ENCODE measurements at places on chromosomes 7 and 10.

- DNase-seq: no peak
Measured at GRCh38 chr10:72061930-72062329, 26.4 kb downstream of the SPOCK2 start.

DNA sequence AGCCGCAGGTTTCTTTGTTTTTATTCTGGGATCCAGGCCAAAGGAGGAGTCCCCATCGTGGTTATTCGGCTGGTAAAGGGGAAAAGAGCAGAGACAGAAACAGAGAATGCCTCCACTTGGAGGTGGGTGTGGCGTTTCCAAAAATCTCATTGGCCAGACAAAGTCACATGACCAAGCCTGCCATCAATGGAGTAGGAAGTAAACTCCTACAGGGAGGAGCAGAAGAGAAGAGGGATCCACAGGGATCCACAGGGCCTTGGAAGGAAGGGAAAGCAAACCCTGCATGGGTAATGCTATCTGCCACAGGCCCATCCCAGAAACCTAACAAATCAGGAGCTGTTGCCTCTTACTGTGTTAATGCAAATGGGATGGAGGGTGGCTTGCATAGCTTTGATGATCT is 425.7 kb upstream of the GALNT17 start:
- no peak for DNase-seq

GRCh38 chr7:119733127-119733879 is 539.7 kb upstream of the KCND2 start:
- DNase-seq: no peak

DNA sequence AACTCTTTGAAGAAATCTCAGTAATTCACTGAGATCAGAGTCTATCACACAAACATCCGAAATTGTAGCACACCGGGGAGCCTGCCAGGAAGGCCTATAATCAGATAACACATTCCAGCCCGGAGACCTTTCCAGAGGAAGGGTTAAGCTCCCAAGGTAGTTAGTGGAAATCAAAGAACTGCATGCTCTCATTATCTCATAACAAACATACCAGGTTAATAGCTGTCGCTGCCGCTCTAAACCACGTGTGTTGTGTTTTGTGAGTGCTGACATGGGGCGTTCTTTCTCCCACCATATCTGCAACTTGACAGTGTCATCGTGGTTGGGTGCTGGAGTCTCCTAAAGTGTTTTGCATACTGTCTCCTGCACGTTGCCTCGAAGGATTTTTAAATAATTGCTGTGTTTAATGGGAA is 120.7 kb upstream of the CARD11 start:
- DNase-seq: no peak

DNA sequence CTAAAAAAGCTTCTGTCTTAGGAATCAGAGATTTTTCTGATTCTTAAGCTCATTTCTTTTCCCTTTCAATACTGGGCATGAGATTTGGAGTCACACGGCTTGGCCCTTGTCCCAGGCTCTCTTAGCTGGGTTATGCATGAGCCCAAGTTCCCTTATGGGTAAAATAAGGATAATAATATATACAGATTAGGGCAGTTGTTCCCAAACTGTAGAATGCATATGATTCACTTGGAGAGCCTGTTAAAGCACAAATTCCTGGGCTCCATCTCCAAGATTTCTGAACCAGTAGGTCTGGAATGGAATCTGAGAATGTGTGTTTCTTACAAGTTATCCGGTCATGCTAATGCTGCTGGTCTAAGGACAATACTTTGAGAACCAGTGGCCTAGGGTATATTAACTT is 154.0 kb downstream of the REEP3 start:
- no peak for DNase-seq

All from lower lobe of right lung (tissue), 2 donors.